Activated T-cell treated with anti-CD3 and anti-CD28 coated beads, Interleukin-2, amount 50 U/mL, for 24 hours (primary cell): ENCODE measurements at places on chromosomes 1 and 21.
A peak's percentile ranks its signal among the peaks of the same experiment; 100 is the strongest.

GRCh38 chr1:206570529-206570928, 41.7 kb downstream of the EIF2D start:
- DNase-seq: peak; percentile 19

GRCh38 chr1:80076469-80076868, 1069.9 kb upstream of the ADGRL4 start:
- no peak for DNase-seq

DNA sequence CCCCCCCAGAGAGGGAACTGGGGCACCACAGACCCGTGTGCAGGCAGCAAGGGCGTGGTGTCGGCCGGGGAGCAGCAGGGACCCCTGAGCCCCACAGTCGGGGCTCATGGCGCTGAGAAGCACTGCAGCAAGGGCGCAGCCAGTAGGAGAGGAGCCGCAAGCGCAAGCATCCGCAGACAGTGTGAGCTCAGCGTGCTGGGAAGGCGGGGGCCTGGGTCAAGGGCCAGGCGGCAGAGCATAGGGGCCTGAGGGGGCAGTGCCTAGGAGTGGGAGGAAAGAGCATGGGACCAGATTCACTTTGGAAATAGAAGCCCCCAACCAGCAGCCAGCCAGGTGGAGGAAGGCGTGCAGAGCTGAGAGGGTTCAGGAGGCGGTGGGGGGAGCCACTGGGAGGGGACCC, 6.7 kb upstream of the KCNAB2 start:
- no peak for DNase-seq

- peak; percentile 46 for DNase-seq
Observed at GRCh38 chr1:229714964-229715603, 89.0 kb downstream of the URB2 start.

GRCh38 chr1:220631238-220631815, 58.8 kb upstream of the C1orf115 start:
- DNase-seq: no peak

DNA sequence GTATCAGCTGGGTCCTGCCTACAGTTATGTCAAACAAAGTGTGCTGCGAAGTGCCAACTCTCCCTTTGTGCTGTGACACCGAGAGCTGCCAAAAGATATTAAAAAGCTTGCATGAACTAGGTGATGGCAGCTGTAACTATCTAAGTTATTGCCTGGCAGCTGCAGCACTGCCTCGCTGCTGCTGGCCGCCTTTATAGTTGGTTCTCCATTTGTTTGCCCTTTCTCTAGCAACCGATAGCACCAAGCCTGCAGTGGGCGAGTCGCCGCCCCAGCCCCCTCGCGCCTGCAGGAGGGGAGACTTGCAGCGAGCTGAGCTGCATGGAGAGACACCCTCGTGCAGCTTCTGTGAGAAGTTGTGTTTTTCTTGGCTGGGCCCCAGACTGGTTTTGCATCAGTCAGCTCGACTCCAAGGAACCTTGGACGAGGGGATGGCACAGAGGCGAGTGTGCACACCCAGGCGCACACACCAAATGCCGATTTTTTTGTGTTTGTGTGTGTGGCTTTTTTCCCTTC, 330.6 kb downstream of the RPS6KC1 start:
- DNase-seq: no peak

DNA sequence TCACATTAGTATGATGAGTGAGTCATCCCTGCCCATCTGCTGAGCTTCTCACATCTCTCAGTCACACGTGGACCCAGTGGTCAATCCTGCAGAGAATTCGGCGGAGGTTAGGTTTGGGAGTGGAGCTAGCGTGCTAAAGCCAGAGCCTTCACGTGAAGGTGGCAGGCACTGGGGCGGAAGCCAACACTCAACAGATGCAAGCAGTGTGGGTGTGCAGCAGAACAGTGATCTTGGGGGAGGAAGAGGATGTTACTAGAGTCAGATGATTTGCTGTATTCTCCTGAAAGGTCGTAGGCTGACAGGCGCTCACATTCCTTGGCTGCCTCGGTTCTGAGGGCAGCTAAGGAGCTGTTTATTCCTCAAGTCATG, 6.7 kb downstream of the C1orf115 start:
- no peak for DNase-seq

DNA sequence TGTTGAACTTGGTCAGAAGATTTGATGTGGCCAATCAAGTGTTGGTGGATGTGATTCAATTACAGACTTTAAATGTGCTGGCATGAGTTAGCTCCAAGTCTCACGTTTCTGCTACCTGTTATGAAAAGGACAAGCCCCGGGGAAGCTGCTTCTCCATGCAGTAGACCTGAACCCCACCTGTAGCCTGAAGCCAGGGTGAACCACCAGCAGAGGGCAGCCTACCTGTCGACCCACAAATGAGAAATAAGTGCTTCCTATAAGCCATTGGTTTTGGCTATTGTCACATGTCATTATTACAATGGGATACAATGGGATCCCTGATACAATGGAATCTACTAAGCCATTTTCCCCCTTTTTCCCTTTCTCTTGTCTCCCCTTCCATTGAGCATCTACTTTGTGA, 230.2 kb downstream of the PRDM2 start:
- peak; percentile 34 for DNase-seq

DNA sequence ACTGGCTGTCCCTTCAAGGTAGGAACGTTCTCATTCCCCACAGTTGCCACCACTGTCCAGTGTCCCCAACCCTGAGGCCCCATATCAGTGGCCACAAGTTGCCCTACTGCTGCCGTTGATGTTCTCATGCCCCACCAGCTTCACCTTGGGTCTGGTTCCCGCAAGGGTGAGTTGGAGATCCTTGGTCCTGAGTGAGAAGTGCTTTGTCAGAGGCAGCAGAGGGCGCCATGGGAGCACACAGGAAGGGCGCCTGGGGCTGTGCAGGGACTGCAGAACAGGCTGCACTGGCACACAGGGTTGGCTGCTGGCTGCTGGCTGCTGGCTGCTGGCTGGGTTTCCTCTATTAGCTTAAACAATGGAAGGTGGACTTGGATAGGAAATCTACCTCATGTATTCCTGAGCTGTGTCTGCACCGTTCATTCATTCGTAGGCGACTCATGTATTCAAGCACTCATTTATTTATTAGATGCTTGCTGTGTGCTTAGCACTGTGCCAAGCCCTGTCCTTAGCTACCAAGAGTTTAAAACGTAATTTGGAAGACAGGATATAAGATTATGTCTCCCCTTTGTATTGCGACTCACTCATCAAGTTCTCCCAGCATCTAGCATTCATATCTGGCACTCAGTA, 2.1 kb upstream of the S100A9 start:
- DNase-seq: peak; percentile 48

DNA sequence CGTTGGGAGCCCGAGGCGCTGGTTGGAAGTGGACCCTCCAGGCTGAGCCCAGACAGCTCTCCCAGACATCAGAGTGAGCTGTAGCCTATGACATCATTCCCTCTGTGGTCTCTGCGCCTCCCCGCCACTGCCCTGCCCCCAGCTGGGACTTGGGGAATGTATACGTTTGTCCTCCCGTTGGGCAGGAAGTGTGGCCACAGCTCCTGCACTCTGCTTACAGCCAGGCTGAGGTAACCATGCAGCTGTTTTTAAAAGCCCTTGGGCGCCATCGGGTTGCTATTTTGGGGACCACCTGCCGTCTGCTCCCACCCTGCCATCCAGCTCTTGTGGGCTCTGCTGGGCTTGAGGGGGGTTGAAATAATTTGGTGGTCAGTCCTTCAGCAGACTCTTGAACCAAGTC, 7.8 kb downstream of the VASH2 start:
- DNase-seq: no peak
